ENCODE measurements at places on chromosomes 7 and 10.

DNA sequence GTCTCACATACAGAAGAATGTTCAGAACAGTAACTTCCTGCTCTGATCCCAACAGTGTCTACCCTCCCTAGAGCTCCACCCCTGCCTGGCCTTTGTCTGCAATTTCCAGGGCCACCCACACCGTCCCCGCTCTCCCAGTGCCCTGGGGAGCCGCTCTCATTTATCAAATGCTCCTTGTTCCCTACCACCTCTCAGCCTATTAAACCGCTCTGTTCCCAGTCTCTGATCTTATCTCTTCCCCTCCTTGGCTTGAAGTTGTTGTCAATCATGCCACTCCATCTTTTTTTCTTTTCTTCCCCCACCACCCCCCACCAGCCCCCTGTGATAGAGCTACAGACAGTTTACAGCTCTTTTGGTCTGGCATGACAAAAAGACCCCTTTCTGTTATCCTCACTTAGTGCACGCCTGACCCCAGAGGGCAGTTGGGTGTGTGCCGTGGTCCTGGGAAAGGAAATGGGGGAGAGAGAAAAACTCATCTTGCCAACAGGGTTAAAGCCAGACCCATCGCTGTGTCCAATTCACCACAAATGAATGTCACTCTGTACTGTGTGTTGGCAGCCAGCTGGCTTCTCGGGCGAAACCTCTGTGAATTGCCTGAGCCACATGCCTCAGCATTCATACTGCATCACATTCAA, 28.8 kb upstream of the HECTD2 start:
- DNase-seq: no peak

- no peak for DNase-seq
Measured at GRCh38 chr10:79021948-79022499, 46.7 kb upstream of the ZMIZ1 start.

DNA sequence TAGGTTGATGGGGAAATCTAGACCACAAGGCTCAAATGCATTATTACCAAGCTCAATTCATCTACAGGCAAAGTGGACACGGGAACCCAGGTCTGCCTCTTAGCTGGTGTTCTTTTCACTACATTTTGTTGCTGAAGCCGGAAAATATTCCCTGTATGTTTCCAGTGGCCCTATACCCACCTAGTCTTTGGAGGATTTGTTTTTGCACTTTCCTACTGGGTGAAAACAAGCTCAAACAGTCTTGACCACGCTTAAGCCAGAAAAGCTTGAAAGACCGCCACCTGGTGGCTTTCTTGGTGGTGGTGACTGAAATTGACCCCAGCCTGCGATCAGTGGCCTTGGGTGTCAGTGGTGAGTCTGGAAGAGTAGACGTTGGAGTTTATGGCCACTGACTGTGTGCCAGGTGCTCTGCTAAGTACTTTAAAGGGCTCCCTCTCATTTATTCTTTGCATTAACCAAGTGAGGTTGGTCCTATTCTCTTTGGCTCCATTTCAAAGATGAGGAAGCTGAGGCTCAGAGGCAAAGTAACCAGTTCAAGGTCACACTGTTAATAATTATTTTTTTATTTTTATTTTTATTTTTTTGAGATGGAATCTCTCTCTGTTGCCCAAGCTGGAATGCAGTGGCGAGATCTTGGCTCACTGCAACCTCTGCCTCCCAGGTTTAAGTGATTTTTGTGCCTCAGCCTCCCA, 11.1 kb upstream of the CRTAC1 start:
- no peak for DNase-seq

- no peak for DNase-seq
Measured at GRCh38 chr10:9305018-9305655, 1250.6 kb downstream of the GATA3 start.

DNA sequence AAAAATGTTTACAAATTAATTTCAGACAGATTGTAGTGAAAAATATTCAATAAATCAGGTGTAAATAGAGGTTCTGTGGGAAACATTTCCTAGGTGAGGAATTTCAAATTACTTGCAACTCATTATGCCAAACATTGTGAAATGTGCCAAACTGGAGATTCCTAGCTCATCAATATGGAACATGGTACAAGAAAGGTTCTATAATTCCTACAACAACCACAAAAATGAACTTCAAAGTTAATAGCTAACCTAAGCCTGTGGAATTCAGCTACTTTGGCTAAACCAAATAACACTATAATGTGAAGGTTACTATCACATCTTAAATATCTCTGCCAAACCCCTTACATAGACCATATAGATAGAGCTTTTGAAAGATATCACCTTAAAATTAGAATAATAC, 223.3 kb upstream of the HGF start:
- DNase-seq: no peak
